ENCODE measurements at places on chromosomes 4 and X.

- H3K27ac ChIP-seq: no peak overlapping the region
- H3K4me1 ChIP-seq: no peaks in the 10 kb centered on the region
- H3K27me3 ChIP-seq: no peaks in the 10 kb centered on the region
- DNase-seq: no peak
Measured at GRCh38 chr4:104818579-104818978, 323.9 kb upstream of the CXXC4 start.

GRCh38 chr4:56220261-56220660, 167.0 kb downstream of the AASDH start:
- H3K4me1 ChIP-seq: no peaks in the 10 kb centered on the region
- no peak for DNase-seq
- H3K4me3 ChIP-seq: no peak overlapping the region
- H3K27me3 ChIP-seq: no peaks in the 10 kb centered on the region
- no peaks in the 10 kb centered on the region for H3K36me3 ChIP-seq
- no peak overlapping the region for H3K27ac ChIP-seq

DNA sequence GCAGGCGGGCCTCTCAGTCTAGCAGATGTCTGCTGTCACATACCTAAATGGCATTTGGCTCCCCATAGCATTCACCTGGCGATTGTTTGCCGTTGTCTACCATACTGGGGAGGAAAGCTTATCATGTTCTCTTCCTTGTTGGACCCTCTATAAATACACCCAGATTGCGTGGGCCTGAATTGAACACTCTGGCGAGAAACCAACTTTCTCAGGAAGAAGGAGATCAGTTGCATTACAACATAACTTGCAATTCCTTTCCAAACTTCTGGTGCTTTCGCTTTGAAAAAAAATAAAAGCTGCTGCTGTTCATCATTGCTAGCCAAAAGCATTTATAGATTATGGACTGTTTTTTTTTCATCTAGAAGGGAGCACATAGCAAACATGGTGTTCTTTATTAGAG, 230.0 kb upstream of the GPC4 start:
- no peak overlapping the region for H3K27ac ChIP-seq
- H3K36me3 ChIP-seq: no peaks in the 10 kb centered on the region
- H3K27me3 ChIP-seq: peaks cover 7% of the 10 kb centered on the region

GRCh38 chr4:106409901-106410889, 41.6 kb upstream of the GIMD1 start:
- no peaks in the 10 kb centered on the region for H3K4me1 ChIP-seq
- no peak overlapping the region for H3K27ac ChIP-seq
- H3K36me3 ChIP-seq: no peaks in the 10 kb centered on the region
- no peak overlapping the region for H3K4me3 ChIP-seq

DNA sequence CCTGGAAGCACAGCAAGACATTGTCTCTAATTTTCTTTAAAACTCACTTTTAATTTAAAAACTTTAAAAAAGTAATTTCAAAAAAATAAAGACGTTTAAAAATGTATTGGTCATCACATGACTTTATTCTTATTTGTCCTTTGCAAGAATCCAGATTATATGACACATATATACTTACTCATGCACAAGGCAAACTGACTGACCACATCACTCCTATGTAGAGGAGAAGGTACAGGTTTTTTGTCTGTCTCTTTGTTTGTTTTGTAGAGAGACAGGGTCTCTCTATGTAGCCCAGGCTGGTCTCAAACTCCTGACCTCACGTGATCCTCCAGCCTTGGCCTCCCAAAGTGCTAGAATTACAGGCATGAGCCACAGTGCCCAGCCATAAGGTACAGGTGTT, 28.6 kb downstream of the MAML3 start:
- H3K36me3 ChIP-seq: no peaks in the 10 kb centered on the region
- H3K27me3 ChIP-seq: no peaks in the 10 kb centered on the region
- DNase-seq: no peak
- H3K27ac ChIP-seq: no peak overlapping the region
- H3K4me1 ChIP-seq: no peaks in the 10 kb centered on the region
- no peak overlapping the region for H3K4me3 ChIP-seq

DNA sequence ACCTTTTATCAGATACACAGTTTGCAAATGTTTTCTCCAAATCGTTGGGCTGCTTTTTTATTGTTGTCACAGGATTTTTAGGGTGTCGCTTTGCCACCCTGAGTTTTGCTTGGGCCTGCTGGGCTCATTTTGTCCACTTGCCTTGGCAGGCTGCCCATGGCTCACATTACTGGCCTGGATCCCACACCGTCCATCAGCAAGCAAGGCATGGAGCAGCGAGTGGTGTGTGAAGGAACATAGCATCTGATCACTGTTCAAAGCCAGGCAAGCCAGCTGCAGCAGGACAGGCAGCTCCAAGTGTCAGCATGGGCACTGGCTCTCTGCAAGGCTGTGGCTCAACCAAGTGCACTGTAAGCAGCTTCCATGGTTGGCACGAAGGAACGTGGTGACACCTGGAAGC, 261.4 kb upstream of the TECRL start:
- no peak for DNase-seq
- H3K36me3 ChIP-seq: no peaks in the 10 kb centered on the region
- no peak overlapping the region for H3K27ac ChIP-seq
- H3K27me3 ChIP-seq: no peaks in the 10 kb centered on the region
- H3K4me1 ChIP-seq: no peaks in the 10 kb centered on the region

DNA sequence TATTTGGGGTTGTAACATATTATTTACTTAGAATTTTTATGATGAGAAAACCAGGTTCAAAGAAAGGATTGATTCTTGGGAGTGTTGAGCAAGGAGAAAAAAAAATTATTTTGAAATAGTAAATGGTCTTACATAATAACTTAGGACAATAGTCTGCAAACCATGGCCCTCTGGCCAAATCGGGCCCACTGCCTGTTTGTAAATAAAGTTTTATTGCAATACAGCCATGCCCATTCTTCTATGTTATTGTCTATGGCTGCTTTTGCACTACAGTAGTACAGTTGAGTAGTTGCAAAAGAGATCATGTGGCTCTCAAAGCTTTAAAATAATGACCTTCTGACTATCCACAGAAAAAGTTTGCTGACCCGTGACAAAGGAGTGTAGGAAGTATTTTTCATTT, 63.2 kb upstream of the MCUB start:
- H3K36me3 ChIP-seq: no peaks in the 10 kb centered on the region
- no peak overlapping the region for H3K4me3 ChIP-seq

DNA sequence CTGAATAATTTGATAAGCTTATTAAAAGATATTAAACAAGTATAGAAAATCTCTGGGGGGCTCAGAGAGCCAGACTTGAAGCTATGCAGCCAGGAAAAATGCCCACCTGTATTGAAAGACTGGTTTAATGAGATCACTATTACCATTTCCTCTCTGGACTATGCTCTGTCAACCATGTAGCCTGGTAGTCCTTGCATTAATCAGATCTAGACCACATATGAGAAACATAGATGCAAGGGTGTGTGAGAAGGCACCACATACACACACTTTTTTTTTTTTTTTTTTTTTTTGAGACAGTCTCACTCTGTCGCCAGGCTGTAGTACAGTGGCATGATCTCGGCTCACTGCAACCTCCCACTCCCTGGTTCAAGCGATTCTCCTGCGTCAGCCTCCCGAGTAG, 75.9 kb upstream of the ATP8A1 start:
- no peak overlapping the region for H3K27ac ChIP-seq
- H3K36me3 ChIP-seq: no peaks in the 10 kb centered on the region

DNA sequence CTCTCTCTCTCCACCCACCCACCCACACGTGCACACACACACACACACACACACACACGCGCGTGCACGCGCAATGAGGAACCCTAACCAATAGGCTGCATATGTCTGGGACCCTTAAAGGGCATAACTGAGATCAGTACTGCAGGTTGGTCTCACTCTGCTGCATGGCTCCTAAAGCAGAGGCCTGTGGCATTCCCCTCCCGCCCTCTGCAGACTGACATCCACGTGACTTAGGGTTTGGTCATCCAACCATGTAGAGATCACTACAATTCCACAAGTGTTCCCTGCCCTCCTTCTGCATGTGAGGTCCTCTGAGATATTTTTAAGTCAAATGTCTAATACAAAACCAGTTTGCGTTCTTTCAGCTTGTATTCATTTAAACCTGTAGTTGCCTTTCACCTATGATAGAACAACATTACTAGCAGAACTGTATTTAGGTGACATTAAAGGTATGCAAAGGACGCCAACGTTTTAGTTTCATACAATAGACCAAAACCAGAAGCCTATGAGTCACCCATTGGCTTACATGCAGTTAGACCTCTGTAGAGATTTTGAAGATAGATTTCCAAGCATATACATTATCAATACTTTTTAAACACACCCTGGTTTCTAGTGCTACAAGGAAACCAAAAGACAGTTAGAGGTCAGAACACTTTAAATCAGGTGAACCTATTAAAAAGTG, 10.1 kb downstream of the XAGE5 start:
- H3K27ac ChIP-seq: no peak overlapping the region
- H3K27me3 ChIP-seq: peaks cover 15% of the 10 kb centered on the region
- H3K4me3 ChIP-seq: no peak overlapping the region
- no peak for DNase-seq

GRCh38 chr4:844752-845232, 18.9 kb upstream of the CPLX1 start:
- no peaks in the 10 kb centered on the region for H3K4me1 ChIP-seq
- H3K27ac ChIP-seq: no peak overlapping the region
- no peaks in the 10 kb centered on the region for H3K36me3 ChIP-seq
- DNase-seq: no peak
- H3K4me3 ChIP-seq: no peak overlapping the region

- H3K36me3 ChIP-seq: no peaks in the 10 kb centered on the region
- DNase-seq: no peak
- H3K4me1 ChIP-seq: no peaks in the 10 kb centered on the region
- no peaks in the 10 kb centered on the region for H3K27me3 ChIP-seq
- H3K27ac ChIP-seq: no peak overlapping the region
Measured at GRCh38 chr4:20217521-20217920, 34.2 kb upstream of the SLIT2 start.

DNA sequence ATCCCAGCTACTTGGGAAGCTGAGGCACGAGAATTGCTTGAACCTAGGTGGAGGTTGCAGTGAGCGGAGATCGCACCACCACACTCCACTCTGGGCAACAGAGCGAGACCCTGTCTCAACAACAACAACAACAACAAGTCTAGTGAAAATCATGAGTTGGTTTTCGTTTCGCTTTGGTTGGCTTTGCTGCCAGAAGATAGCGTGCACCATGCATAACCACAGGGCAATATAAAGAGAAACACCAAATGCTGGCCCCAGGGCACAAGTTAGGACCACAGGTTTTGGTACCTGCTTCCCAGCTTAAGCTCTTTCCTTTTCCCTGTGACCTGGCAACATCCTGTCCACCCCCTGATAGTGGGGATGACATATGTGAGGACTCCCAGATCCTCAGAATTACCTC, 21.5 kb upstream of the HMGB3 start:
- H3K27me3 ChIP-seq: no peaks in the 10 kb centered on the region
- H3K4me3 ChIP-seq: no peak overlapping the region
- no peak overlapping the region for H3K27ac ChIP-seq
- DNase-seq: no peak
- no peaks in the 10 kb centered on the region for H3K36me3 ChIP-seq

- H3K4me1 ChIP-seq: no peaks in the 10 kb centered on the region
- no peaks in the 10 kb centered on the region for H3K36me3 ChIP-seq
- no peak overlapping the region for H3K27ac ChIP-seq
- H3K27me3 ChIP-seq: no peaks in the 10 kb centered on the region
Measured at GRCh38 chr4:42344749-42345148, 52.5 kb upstream of the SHISA3 start.

- no peak overlapping the region for H3K4me3 ChIP-seq
- no peaks in the 10 kb centered on the region for H3K4me1 ChIP-seq
- no peaks in the 10 kb centered on the region for H3K27me3 ChIP-seq
- no peak overlapping the region for H3K27ac ChIP-seq
Measured at GRCh38 chr4:52914051-52914605, 52.0 kb downstream of the RASL11B start.

DNA sequence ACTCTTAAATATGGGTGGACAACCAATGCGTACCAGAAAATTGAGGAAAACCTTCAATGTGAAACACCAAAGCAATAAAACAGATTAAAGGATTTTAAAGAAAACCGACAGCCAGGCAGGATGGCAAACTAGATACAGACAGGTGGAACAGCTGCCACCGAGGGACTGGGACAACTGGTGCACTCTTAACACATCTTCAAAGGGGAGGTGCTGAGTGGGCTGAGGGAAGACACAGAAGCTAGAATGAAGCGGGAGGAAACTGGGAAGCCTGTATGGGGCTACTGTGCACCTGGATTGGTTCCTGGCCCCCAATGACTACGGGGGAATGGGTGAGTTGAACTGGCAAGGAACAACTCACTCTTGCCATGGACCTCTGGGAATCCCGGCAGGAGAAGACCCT, 20.7 kb downstream of the ZNF280C start:
- H3K27me3 ChIP-seq: no peaks in the 10 kb centered on the region
- no peak overlapping the region for H3K27ac ChIP-seq
- H3K4me1 ChIP-seq: no peaks in the 10 kb centered on the region

- no peaks in the 10 kb centered on the region for H3K4me1 ChIP-seq
- H3K4me3 ChIP-seq: no peak overlapping the region
- H3K36me3 ChIP-seq: no peaks in the 10 kb centered on the region
Measured at GRCh38 chr4:64200001-64200555, 209.2 kb downstream of the TECRL start.

GRCh38 chr4:2365054-2365912, 53.2 kb downstream of the ZFYVE28 start:
- no peaks in the 10 kb centered on the region for H3K27me3 ChIP-seq
- peak overlapping the region; percentile 49 for H3K27ac ChIP-seq
- no peaks in the 10 kb centered on the region for H3K36me3 ChIP-seq
- H3K4me3 ChIP-seq: peak overlapping the region; percentile 43

DNA sequence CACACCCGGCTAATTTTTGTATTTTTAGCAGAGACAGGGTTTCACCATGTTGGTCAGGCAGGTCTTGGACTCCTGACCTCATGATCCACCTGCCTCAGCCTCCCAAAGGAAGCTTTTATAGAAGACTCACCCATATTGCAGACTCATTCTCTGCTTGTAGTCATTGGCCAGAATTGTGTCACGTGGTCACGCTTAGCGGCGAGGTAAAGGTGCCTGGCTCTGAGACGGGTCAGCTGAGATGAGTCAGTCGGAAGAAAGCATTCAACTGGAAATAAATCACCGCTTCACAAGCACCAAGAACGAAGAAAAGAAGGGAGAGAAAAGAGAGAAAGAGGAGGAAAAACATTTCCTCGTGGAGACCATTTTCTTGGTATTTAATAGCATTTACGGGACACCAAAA, 218.8 kb upstream of the NOCT start:
- H3K36me3 ChIP-seq: no peaks in the 10 kb centered on the region
- no peak overlapping the region for H3K4me3 ChIP-seq
- H3K4me1 ChIP-seq: no peaks in the 10 kb centered on the region

DNA sequence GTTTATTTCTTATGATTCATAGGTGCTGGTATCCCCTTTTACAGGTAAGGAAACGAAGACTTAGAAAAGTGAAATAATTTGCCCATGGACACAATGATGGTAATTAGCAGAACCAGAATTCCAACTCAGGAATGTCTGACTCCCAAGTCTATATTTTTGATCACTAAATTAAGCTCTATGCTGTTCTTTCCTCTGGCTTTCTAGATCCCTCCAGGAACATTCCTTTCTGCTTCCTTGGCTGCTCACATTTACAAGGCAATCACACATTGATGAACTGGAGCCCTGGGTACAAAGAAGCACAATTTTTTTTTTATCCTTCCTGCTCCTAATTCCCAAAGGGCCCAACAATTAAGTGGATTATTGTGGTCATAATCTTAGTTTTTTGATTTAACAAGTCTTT, 7.0 kb upstream of the CDKN2AIP start:
- no peaks in the 10 kb centered on the region for H3K27me3 ChIP-seq
- H3K36me3 ChIP-seq: no peaks in the 10 kb centered on the region
- no peak overlapping the region for H3K27ac ChIP-seq
- no peak overlapping the region for H3K4me3 ChIP-seq
- no peak for DNase-seq

All from tibial nerve (tissue), 4 donors.